ENCODE measurements at places on chromosomes 16 and 17.

GRCh38 chr17:72413077-72414031 lies 292.5 kb downstream of the SOX9 start:
- DNase-seq, result no peak

- DNase-seq, result peak; percentile 59
These were observed 4.0 kb upstream of the IL17C start for GRCh38 chr16:88634141-88634993.

DNA sequence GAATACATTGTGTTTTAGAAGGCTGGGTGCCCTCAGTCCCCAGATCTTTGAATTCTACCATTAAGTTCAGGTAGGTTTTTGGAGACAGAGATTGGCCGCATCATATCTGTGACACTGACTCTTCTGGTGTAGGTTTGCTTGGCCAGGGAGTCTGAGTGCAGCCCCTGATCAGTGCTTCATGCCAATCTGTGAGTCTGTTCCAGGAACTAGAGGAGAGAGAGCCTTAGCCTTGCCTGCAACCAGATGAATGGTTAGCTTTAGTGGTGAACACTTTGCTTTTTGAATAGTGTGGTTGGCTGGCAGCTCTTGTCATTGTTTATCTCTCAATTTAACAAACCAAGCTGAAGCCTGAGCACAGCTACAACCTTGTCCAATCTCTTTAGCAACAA lies 87.8 kb downstream of the PLXDC1 start:
- DNase-seq, result no peak

DNA sequence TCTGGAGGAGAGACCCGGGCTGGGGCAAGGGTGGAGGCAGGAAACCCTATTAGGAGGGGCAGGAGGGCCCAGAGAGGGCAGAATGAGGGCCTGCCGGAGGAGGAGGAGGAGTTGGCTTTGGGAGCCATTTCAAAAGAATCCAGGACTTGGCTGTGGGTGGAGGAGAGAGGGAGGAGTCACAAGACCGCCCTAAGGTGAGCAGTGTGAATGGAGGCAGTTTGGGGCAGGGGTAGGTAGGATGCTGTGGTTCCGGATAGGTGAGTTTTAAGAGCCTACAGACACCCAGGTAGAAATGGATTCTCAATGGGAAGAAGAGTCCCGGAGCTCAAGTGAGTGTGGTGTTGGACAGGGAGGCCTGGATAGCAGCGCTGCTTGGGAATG lies 80.3 kb downstream of the ARHGAP23 start:
- DNase-seq, result no peak

DNA sequence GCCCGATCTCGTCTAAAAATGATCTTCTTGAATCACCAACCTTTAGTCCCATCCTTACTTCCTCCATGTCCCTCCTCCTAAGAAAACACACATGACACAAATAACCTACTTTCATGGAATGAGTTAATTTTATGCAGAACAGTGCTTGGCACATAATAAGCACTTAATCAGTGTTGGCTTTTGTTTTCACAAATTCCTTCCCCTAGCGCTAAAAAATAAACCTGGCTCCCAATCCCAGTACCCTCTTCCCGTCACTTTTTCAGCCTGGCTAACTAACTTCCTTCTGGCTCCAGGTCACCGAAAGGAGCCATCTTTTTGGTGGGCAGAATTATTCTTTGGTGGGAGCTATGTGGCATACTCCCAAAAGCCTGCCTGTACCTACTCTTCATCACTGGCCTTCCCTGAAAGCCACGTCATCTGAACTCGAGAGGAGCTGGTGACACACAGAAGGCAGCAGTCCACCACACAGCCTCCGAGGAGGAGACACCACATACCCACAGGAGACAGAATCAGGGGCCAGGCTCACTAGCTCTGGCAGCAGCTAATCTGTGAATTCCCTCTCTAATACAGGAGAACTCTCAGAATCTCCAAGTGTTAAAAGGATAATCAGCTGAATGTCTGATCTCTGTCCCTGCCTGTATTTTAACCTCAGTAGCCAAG lies 114.5 kb downstream of the SMG6 start:
- DNase-seq, result no peak

GRCh38 chr17:40320756-40321523 lies 12.0 kb downstream of the RARA start:
- no peak for DNase-seq

- DNase-seq, result no peak
These were observed 56.1 kb upstream of the ACSF3 start for GRCh38 chr16:89037261-89038152.

DNA sequence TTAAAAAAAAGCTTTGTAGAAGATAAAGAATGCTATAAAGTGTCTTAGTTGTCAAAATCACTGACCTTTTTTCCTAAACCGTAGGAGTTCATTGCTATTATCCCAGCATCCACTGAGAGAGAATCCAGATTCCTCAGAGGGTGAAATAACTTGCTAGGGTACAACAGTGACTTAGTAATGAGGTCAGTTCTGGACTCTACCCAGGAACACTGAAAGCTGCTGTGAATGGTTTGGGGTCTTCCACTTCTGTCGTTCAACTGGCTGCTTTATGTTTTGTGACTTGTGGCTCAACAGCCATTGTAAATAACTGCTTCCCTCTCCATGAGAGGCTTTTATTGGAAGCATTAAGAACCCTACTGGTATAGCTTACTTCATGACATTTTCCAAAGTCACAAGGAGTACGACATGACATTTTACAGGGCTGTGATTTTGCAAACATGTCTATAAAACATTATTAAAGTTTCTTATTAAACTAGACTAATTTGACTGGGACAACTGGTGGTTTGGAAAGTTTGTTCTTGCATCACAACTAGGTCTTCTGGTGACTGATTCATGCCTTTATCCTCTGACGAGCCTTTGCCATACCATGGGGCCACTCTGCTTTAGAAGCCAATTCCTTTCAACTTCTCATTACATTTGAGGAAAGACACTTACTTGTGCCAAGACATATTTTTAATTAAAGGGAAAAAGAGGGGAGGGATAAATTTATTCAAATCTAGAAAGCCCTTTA lies 92.2 kb upstream of the CDH11 start:
- no peak for DNase-seq

DNA sequence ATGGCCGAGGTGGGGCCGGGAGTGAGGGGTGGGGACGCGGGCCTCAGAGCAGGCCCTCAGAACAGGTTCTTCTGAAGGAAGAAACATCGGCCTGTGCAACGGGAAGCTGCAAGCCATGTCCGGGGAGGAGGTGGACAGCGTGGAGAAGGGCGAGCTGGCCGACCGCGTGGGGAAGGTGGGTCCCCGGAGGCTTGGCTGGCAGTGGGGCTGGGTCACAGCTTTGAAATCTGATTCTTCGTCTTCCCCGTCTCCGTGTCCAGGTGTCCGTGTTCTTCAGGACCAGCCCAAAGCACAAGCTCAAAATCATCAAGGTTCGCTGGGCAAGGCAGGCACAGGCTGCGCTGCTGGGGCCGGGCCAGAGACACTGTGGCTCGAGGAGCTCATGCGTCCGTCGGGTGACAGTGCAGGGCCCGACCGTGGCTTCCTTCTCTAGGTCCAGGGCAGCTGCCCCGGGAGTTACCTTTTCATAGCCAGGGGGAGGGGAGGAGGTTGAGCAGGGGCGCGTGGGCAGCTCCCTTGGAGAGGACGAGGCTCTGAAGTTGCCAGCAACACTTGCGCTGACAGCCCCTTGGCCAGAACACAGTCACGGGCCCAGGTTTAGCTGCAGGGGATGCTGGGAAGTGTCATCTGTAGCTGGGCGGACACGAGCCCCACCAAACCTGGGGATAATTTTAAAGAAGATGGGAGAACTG lies 51.3 kb downstream of the MEAK7 start:
- no peak for DNase-seq

DNA sequence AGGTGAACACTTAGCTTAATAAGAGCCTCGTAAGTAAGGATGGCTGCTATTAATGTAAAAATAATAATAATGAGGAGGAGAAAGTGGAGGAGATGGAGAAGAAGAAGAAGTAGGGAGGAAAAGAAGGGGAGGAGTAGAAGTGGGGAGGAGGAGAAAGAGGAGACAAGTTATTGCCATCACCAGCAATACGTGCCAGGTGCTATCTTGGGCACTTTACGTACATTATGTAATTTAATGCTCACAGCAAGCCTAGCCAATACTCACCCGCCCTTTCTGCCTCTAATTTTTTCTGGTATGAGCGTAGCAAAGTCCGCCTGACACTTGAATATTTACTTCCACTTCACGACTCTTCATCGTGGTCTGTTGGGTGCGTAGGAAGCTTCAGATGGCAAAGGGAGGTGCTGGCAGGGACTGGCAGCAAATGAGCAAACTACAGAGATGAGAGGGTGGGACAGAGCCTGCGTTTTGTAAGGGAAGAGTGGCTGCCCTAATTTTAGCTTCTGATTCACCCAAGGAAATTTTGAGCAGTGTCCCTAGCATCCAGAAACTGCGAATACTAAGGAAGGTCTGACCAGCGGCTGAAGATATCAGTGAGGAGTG lies 42.1 kb upstream of the CDH13 start:
- DNase-seq, result no peak

GRCh38 chr16:69600202-69600601 lies 34.4 kb downstream of the NFAT5 start:
- DNase-seq, result no peak

DNA sequence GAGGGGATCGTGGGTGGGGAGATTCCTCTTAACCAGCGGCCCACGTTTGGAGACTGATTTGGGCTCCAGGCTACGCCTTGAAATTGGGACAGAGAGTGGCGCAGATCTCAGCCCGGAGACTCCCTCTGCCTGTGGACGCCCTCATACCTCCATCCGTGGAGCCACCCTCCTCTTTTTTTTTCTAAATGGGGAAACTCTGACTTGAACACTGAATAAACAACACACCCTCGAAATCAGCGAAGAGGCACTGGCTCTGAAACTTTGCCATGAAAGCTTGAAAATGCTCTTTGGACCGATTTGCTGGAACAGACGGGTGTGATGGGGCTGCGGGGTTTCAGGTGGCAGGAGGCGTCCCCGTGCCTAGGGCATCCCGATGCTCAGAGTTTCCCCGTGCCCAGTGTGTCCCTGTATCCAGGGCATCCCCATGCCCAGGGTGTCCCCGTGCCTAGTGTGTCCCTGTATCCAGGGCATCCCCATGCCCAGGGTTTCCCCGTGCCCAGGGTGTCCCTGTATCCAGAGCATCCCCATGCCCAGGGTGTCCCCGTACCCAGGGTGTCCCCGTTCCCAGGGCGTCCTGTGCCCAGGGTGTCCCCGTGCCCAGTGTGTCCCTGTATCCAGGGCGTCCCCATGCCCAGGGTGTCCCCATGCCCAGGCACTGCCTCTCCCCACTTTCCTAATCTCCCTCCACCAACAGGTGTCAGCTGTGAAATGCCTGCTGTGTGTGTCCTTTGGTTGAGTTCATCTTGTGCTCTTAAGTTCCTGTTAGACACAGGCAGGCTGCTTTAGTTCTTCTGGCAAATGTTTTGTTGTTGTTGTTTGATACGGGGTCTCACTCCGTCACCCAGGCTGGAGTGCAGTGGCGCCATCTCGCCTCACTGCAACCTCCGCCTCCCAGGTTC lies 187.0 kb downstream of the SEC14L1 start:
- no peak for DNase-seq

DNA sequence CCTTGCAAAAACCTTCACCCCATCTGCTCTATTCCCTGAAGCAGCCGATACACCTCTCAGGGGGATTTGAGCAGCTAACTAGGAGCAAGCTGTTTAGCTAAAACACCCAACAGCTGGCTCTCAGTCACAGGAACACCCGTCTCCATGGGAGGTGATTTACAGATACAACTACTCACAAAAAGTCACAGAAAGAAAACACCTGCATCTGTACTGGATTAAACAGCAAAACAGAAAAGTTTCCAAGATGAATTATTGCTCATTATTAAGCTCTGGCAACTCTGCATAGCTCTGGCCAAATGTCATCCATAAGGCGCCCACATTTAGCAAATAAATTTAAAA lies 22.3 kb downstream of the GJC1 start:
- DNase-seq, result no peak

GRCh38 chr16:3074860-3075522 lies 9.6 kb downstream of the IL32 start:
- DNase-seq, result peak; percentile 60

- DNase-seq, result no peak
These were observed 372.2 kb upstream of the CDH11 start for GRCh38 chr16:65494080-65494479.

DNA sequence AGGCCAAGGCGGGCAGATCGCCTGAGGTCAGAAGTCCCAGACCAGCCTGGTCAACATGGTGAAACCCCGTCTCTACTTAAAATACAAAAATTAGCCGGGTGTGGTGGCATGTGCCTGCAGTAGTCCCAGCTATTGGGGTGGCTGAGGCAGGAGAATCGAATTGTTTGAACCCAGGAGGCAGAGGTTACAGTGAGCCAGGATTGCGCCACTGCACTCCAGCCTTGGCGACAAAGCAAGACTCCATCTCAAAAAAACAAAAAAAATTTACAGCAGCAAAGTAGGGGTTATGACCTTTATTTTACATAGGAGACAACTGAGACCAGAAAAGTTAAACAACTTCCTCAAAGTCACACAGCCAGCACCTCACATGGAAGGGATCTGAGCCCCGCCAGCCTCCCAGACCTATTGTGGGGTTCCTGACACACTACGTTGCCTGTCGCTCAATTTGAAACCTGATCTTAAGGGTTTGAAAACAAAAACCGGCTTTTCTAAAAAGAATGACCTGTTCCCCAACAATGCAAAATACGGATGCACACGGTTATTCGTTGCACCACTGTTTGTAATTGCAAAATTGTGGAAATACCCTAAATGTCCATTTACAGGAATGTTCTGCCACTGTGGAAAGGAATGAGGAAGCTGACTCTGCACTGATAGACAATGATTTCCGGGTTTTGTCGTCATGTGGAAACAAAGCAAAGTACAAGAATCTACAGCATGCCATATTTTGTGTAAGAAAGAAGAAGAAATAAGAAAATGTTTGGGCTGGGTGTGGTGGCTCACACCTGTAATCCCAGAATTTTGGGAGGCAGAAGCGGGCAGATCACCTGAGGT lies 77.2 kb downstream of the CNGB1 start:
- no peak for DNase-seq

- DNase-seq, result no peak
These were observed 70.4 kb upstream of the SMURF2 start for GRCh38 chr17:64732336-64733006.

- DNase-seq, result no peak
These were observed 142.6 kb upstream of the CPHXL start for GRCh38 chr16:75868636-75869632.

DNA sequence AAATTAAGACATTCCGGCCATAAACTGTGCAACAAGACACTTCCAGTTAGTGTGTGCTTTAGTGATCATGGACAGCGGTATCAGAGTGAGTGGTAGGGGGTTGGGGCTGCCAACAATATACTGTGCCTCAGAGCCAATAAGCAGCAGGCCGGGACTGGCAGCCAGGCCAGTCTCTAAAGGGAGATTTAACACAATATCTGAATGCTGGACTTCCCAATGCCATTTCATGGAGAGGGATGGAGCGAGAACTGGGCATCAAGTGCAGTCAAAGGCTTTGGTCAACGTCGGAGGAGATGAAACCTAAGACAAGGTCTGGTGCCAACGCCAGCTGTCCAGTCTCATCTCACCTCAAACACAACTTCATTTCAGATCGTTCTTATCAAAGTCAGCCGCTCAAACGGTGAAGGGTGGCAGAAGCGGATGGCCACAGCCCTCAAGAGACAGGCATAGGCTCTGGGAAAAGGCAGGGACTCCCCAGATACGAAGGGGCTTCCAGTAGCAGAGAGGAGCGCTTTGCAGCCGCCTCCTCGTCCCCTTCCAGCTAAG lies 935 bp downstream of the USP32 start:
- DNase-seq, result no peak

- no peak for DNase-seq
These were observed 2.9 kb upstream of the CACNG3 start for GRCh38 chr16:24253192-24253591.
